ENCODE measurements at places on chromosomes 6 and 20.

DNA sequence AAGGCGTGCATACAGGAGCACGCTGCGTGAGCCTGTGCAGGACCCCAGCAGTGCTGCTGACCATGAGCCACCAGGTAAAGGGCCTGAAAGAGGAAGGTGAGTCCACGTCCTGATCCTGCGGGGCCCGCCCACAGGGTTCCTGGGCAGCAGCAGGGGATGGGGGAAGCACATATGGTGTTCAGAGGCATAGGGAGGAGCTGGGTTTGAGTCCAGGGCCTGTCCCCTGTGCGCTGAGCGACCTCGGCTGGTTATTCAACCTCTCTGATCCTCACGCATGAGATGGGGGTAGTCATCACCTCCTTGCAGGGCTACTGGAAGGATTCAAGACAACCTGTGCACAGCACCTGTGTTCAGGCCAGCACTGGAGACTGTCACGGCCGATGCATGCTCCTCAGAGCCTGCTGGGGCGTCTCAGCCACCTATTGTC lies at the start of gene TMC2:
TMC2 (plus strand) TSS at position 14 of the 427 bp plus-strand sequence; CDS start at position 63, 49 bp downstream.
- no peak for DNase-seq

GRCh38 chr6:69487688-69488087 lies 309.1 kb downstream of the LMBRD1 start:
- DNase-seq, result no peak

GRCh38 chr20:47265984-47266383 lies 90.5 kb downstream of the ZMYND8 start:
- DNase-seq, result no peak

- DNase-seq, result no peak
Measured at GRCh38 chr6:13071550-13072345, 256.6 kb downstream of the TBC1D7 start.

DNA sequence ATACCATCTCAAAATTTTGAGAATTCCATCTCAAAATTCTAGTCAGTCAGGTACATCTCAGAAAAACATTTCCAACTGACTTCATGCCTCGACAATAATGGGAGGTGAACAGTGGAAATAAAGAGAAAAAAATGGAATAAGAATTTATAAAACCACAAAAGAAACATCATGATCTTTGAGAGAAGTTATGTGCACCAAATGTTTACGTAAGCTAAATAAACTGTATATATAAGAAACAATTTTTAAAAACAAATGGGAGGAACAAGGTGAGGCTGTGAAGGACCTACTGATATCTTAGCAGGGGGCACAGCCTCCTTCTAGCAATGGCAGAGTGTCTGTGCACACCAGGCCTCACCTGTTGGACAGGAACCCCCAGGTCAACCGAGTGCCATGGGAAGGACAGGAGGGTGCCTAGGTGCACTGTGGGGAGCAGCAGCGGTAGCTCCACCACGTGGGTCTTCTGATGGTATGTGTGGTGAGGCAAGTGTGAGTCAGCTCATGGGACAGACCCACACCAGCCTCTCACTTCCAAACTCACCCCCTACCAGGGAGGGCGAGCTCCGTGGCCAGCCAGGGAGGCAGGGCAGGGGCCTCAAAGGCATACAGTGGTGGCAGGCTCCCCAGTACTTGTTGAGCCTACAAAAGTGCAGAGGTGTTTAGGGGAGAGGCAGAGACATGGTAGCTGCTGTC lies 23.2 kb downstream of the DIDO1 start:
- DNase-seq, result no peak

GRCh38 chr20:15498926-15499325 lies 1074.3 kb downstream of the KIF16B start:
- DNase-seq, result no peak

DNA sequence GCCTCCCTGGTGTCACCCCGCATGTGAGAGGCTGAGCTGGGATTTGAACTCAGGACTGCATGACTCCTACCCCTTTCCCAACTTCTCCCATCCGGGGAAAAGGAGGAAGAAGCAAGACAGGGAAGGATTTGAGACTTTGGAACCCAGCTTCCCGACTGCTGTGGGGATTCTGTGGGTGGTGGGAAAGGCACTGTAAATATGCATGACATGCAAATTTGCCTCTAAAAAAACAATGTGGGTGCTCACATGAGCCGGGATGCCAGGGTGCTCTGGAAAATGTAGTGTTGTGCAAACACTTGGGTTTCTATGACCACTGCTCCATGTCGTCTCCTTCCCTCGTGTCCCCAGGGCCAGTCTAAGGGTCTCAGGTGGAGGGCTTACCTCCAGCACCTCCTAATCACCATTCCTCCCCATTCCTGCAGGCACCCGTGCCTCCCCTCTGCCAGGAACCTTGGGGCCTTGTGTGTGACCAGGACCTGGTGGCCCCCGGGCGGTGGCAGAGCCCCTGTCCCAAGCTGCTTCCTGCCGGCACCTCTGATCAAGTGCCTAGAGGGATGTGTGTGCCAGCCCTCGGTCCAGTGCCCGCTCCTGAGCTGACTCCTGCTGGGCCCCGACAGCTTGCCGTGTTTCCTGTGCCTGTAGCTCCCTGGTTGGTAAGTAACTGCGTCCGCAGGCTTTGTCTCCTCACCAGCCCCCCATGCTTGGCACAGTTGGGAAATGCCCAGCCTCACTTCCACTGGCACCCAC lies 60.7 kb downstream of the DLGAP4 start:
- no peak for DNase-seq

DNA sequence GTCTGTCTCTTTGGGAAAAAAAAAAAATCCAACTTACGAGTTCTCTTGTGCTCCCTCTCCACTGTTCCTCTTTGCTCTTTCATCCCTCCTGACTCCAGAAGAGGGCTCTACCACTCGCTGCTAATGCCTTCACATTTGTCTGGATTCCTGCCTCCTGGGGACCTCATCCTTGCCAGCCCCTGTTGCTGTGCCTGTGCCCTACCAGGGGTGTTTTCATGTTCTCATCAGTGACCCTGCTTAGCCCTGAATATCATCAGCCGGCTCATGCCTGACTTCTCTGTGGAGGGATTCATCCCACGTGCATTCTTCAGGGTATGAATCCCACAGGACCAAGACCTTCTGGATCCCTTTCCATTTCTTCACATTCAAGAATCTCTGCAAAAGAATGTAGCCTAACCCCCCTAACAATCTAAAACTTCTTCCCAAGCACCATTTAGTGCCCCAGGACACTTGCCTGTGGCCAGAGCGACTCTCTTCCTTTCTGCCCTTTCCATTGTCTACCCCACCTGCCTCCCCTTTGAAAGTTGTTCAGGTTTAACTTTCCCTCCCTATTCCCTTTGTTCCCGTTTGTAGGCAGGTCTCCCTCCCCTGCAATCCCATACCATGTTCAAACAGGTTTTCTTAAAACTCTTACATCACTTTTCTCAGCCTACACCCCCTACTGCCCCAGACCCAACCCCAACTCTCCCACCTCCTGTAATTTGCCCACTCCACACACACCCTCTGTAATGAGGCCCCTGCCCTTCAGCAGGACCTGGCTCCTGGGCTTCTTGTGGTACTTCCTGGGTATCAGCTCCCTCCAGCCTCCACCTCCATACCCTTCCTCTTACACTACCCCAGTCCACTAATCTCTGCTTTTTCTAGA lies 50.2 kb downstream of the RREB1 start:
- DNase-seq, result no peak

DNA sequence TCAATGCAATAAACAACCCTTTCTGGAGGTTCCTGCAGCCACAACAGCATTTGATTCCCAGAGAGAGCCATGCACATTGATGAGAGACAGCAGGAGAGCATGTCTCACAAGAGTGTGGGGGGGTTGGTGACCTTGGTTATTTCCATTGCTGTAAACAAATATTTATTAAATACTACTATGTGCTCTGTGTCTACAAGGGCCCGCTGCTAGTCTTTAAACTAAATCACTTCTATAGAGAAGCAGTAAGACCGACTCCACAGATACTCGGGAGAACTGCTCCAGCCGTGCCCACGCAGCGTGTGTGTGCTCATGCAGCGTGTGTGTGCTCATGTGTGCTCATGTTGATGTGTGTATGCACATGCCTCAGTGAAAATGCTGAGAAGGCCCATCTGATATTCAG lies 82.7 kb upstream of the TRAF3IP2 start:
- no peak for DNase-seq

DNA sequence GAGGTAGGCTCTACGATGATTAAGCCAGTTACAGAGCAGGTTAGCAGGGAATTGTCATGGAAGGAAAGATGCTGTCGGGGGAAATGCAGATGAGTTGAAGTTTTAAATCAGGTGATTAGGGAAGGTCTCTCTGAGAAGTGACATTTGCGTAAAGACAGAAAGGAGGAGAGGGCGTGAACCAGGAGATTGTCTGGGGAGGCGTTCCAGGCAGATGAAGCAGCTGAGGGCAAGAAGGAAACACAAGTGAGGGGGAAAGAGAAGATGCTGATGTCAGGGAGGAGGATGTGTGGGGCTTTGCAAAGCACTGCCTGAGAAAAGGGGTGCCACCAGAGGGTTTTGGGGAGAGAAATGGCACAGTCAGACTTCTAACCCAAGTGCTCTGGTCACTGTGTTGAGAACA lies 2.5 kb upstream of the TMEM14B start:
- DNase-seq, result no peak

DNA sequence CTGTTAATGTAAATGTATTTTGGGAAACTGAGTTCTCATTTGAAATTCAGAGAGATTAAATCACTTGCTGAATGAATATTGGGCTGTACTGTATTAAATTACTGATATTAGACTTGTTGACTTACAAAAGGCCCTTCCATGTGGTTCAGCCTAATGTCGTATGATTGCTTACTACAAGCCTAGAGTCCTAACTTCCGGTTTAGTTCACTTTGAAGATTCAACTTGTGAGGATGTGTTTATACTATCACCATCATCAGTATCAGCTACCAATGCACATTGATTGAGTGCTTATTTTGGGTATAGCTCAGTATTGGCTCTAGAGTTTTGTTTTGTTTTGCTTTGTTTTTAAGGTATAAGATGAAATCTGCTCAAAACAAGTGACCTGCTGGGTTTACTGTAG lies 48.3 kb downstream of the FAM217A start:
- DNase-seq, result no peak

- DNase-seq, result no peak
Measured at GRCh38 chr6:33826537-33826936, 22.7 kb upstream of the MLN start.

DNA sequence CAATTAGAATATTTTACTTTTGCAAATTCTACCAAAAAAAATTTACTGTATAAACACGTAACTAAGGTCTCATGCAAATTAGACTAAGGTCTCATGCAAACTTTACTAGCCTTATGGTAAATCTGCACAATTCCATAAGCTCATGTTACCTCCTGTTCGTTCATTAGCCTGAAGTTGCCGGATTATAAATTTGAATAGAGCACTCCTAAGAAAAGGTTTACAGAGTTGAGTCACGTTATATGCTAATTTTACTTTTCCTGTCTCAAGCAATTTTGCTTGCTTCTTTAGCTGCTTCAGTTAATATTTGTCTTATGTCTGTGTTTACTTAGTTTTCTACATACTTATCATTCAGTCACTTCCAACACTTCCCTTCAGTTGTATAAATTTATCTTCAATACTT lies 1434.0 kb upstream of the EYS start:
- DNase-seq, result no peak

- no peak for DNase-seq
Measured at GRCh38 chr6:95280686-95281273, 296.6 kb upstream of the MANEA start.

- DNase-seq, result no peak
Measured at GRCh38 chr6:24455061-24455460, 34.3 kb downstream of the GPLD1 start.

GRCh38 chr20:309841-310644 lies 12.7 kb downstream of the ZCCHC3 start:
- DNase-seq, result peak; percentile 60

GRCh38 chr6:159871241-159871640 lies 19.5 kb upstream of the MAS1 start:
- DNase-seq, result no peak

GRCh38 chr6:149988550-149989346 lies 25.0 kb downstream of the ULBP1 start:
- DNase-seq, result no peak

DNA sequence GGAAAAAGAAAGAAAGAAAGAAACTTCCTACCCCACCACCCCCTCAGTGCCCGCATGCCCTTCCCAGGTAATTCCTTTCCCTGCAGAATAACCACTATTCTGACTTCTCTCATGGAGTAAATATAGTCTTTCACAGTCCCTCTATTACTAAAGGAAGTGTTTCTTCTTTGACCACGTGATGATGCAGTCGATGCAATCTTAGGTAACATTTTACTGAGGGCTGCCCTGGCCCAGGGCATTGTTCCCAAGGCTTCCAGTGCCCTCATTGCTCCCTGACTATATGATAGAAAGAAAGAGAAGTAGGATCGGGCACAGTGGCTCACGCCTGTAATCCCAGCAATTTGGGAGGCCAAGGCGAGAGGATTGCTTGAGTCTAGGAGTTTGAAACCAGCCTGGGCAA lies 29.1 kb downstream of the ARHGAP40 start:
- no peak for DNase-seq

DNA sequence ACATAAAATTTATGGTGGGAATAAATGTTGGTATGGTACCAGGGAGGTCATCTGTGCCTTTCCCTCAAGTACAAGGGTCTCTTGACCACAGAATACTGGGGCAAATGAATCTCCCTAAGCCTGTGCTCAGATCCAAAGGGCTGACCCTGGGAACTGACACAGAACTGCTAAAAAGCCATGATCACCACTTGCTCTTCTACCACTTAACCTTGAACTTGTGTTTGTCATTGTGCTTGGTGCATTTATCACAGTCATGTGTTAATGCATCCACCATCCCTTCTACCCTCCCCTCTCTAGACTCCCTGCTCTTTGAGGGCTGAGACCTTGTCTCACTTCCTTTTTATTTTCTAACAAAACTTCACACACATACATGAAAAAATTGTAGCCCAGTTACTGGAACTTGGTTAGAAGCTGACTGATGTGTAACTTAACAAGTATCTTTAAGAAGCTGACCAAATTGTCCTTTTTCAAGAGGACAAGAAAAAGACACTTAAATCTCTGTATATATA lies 46.1 kb upstream of the PBOV1 start:
- DNase-seq, result no peak

GRCh38 chr6:124917769-124918168 lies 44.5 kb upstream of the RNF217 start:
- DNase-seq, result no peak

- no peak for DNase-seq
Measured at GRCh38 chr6:116596815-116597214, 19.5 kb upstream of the RSPH4A start.

GRCh38 chr6:3696525-3697088 lies 54.9 kb downstream of the PXDC1 start:
- no peak for DNase-seq

- no peak for DNase-seq
Measured at GRCh38 chr20:39503902-39504709, 542.0 kb downstream of the DHX35 start.

- no peak for DNase-seq
Measured at GRCh38 chr6:112842330-112842685, 495.2 kb downstream of the RFPL4B start.

GRCh38 chr6:8085053-8085511 lies 17.3 kb downstream of the EEF1E1 start:
- no peak for DNase-seq

GRCh38 chr6:71031912-71032311 lies 75.1 kb upstream of the B3GAT2 start:
- no peak for DNase-seq
